ENCODE measurements at places on chromosomes 7 and 10.

DNA sequence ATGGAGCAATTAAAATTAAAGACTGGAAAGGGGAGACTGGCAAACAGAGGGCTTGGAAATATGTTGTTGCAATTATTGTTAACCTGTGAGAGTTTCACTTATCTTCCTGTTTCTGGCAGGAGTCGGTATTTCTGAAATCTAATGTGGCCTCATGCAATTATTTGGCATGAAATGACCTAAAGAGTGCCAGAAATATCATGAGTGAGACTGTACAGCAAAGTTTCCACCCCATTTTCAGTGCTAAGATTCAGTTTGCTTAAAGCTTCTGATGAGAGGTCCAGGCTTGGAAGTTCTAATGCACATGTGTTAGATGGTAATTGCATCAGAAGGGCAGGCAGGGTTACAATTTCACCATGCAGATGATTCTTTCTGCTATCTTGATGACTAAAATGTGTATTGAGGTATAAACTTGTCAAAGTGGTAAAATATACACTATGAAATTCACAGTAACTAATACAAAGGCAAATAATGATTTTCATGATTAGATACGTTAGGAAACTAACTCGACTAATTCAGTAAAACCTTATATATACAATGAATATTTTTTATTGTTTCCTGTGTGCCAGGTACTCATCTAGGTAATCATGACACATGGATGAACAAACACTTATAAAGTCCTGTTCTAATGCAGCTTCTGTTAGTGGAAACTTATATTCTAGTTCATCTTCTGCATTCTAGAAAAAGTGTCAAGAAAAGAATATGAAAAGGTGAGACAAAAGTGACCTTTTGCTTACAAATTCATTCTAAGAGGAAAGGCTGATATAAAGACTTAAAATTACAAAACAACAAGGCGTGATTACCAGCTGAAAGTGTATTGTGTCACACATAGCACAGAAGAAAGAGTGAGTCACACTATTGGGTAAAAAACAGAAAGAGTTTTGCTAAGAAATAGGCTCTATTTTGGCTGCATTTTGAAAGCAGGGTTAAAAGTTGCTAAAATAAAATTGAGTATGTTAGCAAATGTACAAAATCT is 533.4 kb upstream of the SEMA3D start:
- no peak for ATAC-seq

DNA sequence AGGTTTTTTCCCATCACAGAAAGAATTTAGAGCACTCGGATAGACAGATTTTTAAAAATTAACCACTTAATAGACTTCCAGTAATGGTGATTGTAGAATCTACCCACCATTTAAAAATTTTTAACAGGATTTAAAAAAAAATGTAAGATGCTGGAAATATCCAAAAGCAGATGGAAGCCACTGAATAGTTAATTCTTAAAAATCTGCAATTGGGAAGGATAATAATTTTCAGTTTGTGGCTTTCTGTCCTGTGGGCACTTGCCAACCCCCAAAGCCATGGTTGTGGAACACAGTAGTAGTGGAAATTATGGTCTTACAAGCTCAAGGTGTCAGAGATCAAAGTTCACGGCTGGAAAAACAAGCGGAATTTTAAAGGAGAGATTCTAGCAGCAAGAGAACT is 101.0 kb upstream of the SP4 start:
- ATAC-seq, result no peak

DNA sequence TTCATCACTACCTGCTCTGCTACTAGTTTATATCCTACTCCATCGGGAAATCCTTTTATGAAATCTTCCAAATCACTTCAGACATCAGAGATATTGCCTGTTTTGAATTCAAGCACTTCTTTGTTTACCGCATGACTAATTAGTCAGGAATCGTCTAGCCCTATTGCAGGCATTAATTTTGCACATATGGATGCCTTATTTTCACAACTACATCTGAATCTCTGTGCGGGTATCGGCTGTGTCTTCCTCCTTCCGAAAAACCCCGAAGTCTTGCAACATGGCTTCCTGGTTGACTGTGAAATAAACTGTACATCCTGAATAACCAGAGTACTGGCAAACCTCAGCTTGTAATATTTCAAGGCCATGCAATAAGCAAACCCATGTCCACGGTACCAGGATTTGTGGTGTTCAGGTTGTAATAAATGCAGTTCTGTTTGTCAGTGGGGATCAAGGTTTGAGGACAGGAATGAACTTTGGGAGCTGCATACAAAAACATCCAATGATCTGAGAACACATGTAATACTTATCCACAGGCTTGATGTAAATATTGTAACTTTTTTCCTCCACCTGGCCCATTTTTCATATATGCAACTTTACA is 642.1 kb downstream of the PARD3 start:
- no peak for ATAC-seq

DNA sequence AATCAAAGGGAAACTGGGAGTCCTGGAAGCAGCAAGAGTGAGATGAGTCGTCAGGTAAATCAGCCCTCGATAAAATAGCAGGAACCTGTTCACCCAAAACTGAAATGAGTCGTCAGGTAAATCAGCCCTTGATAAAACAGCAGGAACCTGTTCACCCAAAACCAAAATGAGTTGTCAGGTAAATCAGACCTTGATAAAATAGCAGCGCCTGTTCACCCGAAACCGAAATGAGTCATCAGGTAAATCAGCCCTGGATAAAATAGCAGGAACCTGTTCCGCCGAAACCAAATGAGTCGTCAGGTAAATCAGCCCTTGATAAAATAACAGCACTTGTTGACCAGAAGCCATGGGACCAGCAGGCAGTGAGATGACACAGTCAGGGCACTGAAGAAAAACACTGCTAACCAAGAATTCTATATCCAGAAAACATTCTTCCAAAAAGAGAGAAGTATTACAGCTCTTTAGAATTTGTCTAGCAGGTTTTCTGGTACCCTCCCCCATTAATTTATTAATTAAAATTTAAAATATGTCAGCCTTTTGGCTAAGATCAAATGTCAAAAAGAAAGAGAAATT is 3.4 kb upstream of the CYP2E1 start:
- peak; percentile 85 for ATAC-seq

GRCh38 chr7:72503644-72504043 is 91.5 kb upstream of the CALN1 start:
- no peak for ATAC-seq

DNA sequence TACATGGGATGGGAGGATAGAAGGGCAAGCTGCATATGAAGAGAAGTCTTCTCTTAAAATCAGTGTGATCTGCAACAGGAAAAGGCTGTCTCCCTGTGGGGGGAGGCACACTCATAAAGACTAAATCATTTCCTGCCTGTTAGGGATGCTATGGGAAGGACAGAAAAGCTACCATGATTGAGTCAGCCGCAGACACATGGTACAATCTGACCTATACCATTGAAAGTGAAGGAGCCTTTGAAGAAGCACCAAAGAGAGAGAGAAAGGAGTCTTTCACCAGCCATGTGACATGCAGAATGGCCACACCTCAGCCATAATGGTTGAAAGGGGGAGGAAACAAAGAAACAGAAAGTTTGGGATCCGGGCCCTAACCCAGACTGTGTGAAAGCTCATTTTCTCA is 29.1 kb downstream of the NUDCD3 start:
- ATAC-seq, result peak; percentile 18

- no peak for ATAC-seq
Measured at GRCh38 chr10:100781145-100781665, 35.8 kb downstream of the PAX2 start.

DNA sequence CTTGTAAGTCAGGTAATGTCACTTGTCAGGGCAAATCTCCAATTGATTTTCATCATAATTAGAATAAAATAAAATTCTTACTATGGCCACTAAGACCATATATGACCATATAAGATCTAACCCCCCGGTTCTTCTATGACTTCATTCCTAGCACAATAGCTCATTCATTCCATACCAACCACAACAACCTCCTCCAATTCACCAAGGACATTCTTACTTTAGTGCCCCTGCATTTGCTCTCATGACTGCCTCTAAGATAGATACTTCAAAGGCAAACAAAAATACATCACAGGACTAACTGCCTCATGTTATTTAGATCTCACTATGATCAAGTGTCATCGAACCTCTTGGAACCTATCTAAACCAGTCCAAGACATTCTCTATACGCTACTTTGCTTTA is 90.8 kb downstream of the SNX13 start:
- no peak for ATAC-seq

- no peak for ATAC-seq
Measured at GRCh38 chr7:134561-135256, 57.7 kb upstream of the FAM20C start.

DNA sequence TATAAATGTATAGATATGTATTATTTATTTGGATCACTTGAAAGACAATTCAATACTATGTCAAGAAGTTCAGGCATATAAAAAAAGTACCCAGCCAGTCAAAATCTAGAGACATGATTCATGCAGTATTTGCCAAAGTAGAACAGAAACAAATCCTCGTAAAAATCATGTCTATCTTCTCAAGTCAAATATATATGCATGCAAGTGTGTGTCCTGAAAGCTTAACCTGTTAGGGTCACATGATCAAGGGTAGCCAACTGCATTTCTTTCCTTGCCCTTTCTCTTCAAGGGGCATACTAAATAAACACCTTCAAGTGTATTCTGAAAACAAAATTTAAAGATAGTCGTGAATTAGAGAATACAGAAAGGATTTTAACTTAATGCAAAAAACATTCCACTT is 107.0 kb downstream of the HIBADH start:
- ATAC-seq, result no peak

GRCh38 chr10:52703898-52704297 is 68.7 kb downstream of the MBL2 start:
- no peak for ATAC-seq

- ATAC-seq, result no peak
Measured at GRCh38 chr10:124143721-124144120, 50.3 kb upstream of the CHST15 start.

- ATAC-seq, result no peak
Measured at GRCh38 chr7:107944411-107945169, 53.6 kb downstream of the DLD start.

DNA sequence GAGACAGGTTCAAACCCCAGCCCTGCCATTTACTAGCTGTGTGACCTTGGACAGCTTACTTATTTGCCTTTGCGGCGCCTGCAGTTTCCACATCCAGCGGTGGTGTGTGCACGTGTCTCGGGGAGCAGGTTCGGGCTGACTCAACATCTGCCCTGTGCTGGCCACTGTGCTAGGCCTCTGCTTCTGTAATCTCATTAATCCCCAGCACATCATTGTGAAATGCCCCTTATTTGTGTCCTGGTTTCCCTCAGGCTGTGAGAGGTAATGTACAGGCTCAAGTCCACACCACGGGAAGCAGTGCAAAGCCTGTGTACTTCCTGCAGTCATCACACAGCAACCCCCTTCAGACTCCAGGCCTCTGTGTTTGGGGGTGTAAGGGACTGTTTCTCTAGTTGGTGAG is 285.7 kb downstream of the RPS24 start:
- peak; percentile 63 for ATAC-seq

- ATAC-seq, result no peak
Measured at GRCh38 chr7:74334030-74334429, 44.8 kb downstream of the CLIP2 start.

DNA sequence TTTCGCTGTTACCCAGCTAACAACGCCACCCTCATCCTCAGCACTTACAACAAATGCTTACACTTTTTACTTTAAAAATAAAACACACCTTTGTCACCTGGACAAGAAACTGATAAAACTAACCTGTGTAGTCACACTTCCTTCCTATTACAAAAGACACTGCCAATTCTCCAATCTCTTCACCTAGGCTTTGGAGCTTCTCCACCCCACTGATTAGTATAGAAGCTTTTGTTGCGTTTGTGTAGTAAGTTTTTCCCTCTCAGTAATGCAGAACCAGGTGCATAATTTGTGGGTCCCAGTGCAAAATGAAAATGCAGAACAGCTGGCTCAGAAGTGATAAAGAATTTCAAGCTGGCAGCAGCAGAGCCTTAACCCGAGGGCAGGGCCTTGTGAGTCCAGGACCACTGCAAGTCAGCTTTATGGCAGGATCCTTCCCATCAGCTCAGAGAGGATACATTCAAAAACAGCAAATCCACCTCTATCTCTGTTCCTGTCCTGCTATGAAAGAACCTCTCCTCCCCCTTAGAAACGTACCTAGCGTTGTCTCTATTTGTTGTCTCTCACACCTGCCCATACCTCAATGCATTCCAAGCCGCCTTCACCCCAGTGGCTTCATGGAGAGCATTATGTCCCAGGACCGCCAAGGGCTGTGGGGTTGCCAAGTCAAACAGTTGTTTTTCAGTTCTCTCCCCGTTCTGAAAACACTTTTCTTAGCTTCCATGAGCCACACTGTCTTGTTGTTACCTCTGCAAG is 40.3 kb upstream of the EGFR start:
- ATAC-seq, result no peak

Data from esophagus mucosa (tissue), 1 donor.